ENCODE measurements at places on chromosomes 12 and 14. TPM values are rescaled to one million over a fixed set of nuclear protein-coding genes. Genes with fewer than 3 reads are reported as not detected.
A peak's percentile ranks its signal among the peaks of the same experiment; 100 is the strongest.

The PPFIBP1 gene
- total RNA-seq, result 27.7 TPM

The PRICKLE1 gene
- 11.7 TPM for total RNA-seq

The ENDOU gene
- total RNA-seq, result not detected

DNA sequence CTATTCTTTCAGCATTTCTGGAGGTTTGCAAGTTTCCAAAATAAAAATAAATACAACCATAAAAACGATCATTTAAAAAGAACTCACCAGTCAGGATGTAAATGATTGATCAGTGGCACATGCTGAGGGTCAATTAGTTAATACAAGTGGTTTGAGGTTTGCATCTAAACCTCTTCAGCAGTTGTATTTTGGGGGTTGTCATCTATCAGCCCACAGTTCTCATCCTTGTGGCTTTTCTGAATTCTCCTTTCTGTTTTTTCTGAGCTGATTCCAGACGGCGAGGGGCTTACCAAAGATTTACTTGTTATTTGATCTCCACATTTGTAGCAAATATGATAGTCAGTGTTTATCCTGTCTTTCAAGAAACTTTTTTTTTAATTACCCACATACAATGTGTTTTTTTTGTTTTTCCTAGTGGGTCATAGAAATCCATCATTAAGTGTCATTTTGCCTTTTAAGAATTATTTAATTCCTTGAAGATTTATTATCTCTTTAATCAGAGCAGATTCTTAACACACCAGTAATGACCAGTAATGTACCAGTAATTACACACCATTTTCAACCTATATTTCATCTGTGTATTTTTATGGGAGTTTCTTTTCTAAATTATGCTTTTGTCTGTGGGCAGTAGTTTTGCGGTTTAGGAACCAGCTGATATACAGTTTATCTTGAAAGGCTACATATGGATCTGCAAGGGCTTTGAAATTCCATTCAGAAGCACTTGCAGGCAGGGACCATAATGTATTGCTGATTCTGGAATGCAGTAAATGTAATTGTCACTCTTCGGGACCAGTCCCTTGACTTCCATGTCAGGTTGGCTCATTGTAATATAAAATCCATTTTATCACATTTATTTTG lies 56.3 kb upstream of the DAAM1 start:
- DNase-seq, result no peak

GRCh38 chr14:61894452-61895077 lies 132.3 kb downstream of the SNAPC1 start:
- peak; percentile 71 for DNase-seq

Measured in WTC11 (cell line).